ENCODE measurements at places on chromosomes 7 and 10.

DNA sequence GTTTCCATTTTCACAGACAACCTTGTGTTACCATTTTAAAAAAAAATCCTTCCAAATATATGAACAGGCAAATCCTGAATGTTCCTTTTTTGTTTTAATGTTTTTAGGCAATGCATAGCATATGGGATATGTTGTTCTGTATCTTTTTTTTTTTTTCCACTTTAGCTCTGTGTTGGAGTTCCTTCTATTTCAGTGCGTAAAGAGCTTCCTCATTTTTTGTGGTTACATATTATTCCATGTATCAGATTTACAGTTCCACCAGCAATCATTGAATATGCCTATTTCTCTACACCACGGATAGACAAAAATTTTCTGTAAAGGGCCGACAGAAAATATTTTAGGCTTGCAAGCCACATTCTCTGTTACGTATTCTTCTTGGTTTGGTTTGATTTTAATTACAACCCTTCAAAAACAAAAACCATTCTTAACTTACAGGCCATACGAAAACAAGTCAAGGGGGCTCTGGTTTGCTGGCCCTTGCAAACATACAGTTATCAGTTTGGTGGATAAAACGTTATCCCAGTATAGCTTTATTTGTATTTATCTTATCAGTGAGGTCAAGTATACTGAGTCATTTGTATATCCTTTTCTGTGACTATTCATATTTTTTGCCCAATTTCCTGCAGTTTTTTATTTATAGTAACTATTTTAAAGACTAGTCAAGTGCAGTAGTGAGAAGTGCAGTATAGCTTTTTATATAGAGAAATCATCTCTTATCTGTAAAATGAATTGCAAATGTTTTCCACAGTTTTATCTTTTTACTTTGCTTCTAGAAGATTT lies 55.7 kb downstream of the RALA start:
- peaks cover 2% of the 10 kb centered on the region for H3K4me1 ChIP-seq
- H3K4me3 ChIP-seq, result no peak overlapping the region
- no peaks in the 10 kb centered on the region for H3K27me3 ChIP-seq
- H3K36me3 ChIP-seq, result no peaks in the 10 kb centered on the region

GRCh38 chr10:86446987-86447386 lies 74.6 kb downstream of the WAPL start:
- H3K36me3 ChIP-seq, result peaks cover 70% of the 10 kb centered on the region
- H3K27me3 ChIP-seq, result no peaks in the 10 kb centered on the region
- H3K4me3 ChIP-seq, result no peak overlapping the region
- no peak overlapping the region for H3K27ac ChIP-seq
- H3K4me1 ChIP-seq, result no peaks in the 10 kb centered on the region

- H3K4me3 ChIP-seq, result peak within 1 kb of the TSS; percentile 88
- H3K27me3 ChIP-seq, result no peaks in the 10 kb centered on the region
- H3K4me1 ChIP-seq, result peaks cover 43% of the 10 kb centered on the region
- H3K27ac ChIP-seq, result peak within 1 kb of the TSS; percentile 95
These were observed at the start of gene LDB1 for GRCh38 chr10:102120142-102120990. LDB1 (minus strand) TSS chr10:102120368; CDS start chr10:102120110, 258 bp downstream.

DNA sequence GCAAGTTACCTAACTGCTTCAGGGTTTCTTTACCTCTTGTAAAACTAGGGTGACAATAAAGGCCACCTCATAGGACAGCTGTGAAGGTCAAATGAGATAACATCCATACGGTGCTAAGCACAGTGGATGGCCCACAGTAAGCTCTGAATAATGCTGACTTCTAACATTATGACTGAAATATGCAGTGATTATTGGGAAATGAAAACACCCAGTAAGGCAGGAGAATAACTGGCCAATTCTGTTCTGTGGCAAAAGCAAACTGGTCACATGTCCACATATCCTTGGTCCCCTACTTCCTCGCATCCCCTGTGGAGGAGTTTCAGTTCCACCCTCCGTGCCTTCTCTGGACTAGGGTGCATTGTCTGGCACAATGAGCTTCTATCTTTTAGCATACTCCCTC lies 1.4 kb downstream of the CUBN start:
- no peaks in the 10 kb centered on the region for H3K27me3 ChIP-seq
- no peak overlapping the region for H3K4me3 ChIP-seq
- no peaks in the 10 kb centered on the region for H3K36me3 ChIP-seq
- H3K27ac ChIP-seq, result no peak overlapping the region
- H3K4me1 ChIP-seq, result no peaks in the 10 kb centered on the region

GRCh38 chr7:107047902-107048782 lies 3.6 kb downstream of the PRKAR2B start:
- H3K4me3 ChIP-seq, result no peak overlapping the region
- H3K27ac ChIP-seq, result no peak overlapping the region
- no peaks in the 10 kb centered on the region for H3K36me3 ChIP-seq
- DNase-seq, result no peak
- H3K4me1 ChIP-seq, result peaks cover 9% of the 10 kb centered on the region
- no peaks in the 10 kb centered on the region for H3K27me3 ChIP-seq

DNA sequence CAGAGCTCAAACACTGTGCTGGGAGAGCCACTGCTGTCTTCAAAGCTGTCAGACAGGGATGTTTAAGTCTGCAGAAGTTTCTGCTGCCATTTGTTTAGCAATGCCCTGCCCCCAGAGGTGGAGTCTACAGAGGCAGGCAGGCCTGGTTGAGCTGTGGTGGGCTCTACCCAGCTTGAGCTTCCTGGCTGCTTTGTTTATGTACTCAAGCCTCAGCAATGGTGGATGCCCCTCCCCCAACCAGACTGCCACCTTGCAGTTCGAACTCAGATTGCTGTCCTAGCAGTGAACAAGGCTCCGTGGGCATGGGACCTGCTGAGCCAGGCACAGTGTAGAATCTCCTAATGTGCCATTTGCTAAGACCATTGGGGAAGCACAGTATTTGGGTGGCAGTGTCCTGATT lies 4.6 kb upstream of the CYP2C19 start:
- H3K27ac ChIP-seq, result no peak overlapping the region
- DNase-seq, result no peak
- H3K4me3 ChIP-seq, result no peak overlapping the region

- peak overlapping the region; percentile 30 for H3K27ac ChIP-seq
- no peaks in the 10 kb centered on the region for H3K27me3 ChIP-seq
- H3K36me3 ChIP-seq, result peaks cover 33% of the 10 kb centered on the region
- no peak overlapping the region for H3K4me3 ChIP-seq
- DNase-seq, result no peak
- H3K4me1 ChIP-seq, result peaks cover 55% of the 10 kb centered on the region
These were observed 60.4 kb downstream of the FAM53B start for GRCh38 chr10:124683814-124684213.

- no peak for DNase-seq
- no peak overlapping the region for H3K27ac ChIP-seq
- H3K27me3 ChIP-seq, result no peaks in the 10 kb centered on the region
These were observed 163.8 kb downstream of the SVIL start for GRCh38 chr10:29470843-29471543.

DNA sequence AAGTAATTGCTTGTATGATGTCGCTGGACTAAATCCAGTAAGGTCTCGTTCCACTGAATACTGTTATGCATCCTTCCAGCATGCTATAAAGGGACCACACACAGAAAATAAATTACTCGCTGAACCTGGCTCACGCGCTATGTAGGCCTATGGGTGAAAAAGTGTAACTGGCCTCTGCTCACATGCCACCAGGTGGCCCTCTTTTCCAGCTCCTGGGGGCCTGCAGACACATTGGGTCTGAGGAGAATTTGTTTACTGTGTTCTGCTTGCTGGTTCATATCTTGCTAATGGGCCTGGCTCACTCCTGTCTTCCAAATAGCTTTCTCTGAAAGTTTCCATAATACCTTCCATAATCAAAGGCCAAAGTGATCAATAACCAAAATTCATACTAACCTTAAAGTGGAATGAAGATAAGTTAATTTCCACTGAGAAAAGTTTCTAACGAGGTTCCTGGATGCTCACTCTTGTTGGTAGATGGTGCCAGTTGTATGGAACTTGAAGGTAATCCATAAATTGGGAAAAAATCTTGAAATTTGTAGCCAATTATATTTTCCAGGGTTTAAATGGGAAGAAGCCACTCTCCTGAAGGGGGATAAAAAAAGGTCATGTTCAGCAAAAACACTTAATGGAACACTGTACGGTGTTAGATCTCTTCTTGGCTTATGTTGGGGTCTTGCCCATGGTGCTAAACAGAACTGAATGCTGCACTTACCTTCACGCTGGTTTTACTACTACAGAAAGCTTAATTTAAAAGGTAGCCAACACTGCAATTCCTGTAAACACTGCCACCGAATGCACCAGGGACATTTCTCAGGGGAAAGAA lies 27.0 kb upstream of the ZPBP start:
- H3K4me3 ChIP-seq, result no peak overlapping the region
- no peaks in the 10 kb centered on the region for H3K36me3 ChIP-seq

DNA sequence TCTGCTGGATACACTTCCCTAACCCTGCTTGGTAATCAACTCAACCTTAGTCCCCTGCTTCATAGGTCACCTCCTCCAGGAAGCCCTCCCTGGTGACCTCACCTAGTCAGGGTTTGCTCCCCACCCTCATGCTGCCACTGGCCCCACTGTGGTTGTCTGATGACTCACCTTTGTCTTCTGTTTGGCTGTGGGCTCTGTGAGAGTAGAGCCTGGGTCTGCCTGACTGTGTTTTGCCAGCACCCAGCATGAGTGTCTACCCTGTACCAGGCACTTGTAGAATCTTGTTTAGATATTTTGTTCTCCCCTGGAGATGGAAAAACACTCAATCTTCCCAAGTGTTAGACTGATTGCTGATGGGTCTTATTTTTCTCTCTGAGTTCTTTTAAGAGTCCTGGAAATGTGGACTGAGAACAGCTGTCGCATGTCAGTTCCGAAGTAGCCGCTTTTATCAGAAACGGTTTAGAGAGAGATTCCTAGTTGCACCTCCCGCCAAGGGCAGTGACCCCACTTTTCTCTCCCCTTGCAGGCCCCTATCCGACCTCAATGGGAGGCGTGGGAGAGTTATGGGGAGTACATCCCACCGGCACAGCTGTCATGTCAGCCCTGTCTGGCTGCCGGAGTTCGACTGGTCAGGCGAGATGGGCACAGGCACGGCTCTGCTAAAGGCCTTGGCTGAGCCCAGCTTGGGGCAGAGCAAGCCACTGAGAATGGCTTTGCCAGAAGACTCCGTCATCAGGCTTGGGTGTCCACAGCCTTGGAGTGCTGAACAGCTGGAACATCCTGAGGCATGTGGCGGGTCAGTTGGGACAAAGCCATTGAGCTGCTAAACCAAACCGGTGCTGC lies 134.3 kb downstream of the GRK5 start:
- no peaks in the 10 kb centered on the region for H3K36me3 ChIP-seq
- H3K4me3 ChIP-seq, result no peak overlapping the region
- DNase-seq, result no peak
- H3K27ac ChIP-seq, result no peak overlapping the region
- H3K4me1 ChIP-seq, result no peaks in the 10 kb centered on the region
- H3K27me3 ChIP-seq, result no peaks in the 10 kb centered on the region

DNA sequence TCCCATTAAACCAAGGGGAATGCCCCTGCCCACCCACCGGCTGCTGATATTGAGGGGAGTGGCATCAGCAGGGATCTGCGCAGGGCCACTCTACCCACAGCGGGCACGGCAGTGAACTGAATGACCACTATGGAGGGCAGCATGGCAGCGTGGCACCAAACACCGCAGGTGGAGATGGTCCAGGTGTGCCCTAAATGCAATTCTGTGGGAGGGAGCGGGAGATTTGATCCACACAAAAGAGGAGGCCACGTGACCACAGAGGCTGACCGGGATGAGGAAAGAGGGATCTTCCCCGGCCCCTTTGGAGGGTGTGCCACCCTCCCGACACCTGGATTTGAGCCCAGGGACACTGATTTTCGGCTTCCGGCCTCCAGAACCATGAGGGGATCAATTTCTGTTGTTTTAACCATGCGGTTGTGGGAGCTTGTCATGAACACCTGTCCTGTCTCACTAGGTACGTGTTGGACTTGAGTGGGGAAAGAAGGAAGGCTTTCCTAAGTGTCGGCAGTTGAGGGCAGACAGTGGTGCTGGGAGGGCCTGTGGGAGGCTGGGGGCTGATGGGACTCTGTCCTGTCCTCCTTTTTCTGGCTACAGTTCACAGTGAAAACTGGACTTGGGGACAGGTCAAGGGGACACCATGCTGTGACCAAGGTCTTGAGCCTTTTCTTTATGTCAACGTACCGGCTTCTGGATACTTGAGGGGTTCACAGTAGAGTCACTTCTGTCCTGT lies 66.1 kb downstream of the CFAP46 start:
- H3K27ac ChIP-seq, result no peak overlapping the region
- no peaks in the 10 kb centered on the region for H3K4me1 ChIP-seq
- no peaks in the 10 kb centered on the region for H3K27me3 ChIP-seq
- no peak overlapping the region for H3K4me3 ChIP-seq

- no peak overlapping the region for H3K27ac ChIP-seq
- no peak for DNase-seq
- no peaks in the 10 kb centered on the region for H3K4me1 ChIP-seq
- H3K4me3 ChIP-seq, result no peak overlapping the region
These were observed 29.3 kb upstream of the OSBPL3 start for GRCh38 chr7:25009257-25009656.

DNA sequence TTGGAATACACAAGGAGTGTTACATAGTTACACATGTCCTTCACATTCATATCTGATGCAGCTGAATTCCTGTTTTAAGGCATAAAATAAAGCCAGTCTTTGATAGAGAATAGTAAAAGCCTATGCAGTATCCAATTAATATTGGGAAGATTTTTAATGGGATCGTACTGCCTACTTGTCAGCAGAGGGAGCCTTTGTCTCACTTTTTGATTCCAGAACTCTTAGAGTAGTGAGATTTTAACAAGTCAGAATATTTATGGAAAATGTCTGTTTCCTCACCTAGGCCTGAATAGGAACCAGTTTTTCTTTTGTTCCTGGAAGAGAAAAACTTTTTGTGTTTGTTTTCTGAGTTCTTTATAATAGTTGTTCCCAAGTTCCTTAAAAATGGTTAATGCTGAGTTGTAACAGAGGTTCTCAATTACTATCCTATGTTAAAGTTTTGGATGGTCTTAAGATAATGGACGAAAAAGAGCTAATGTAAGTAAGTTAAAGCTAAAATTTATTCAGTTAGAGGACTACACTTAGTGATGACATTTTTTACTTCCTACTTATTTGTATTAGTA lies 114.0 kb downstream of the BBS9 start:
- no peak overlapping the region for H3K4me3 ChIP-seq
- no peak overlapping the region for H3K27ac ChIP-seq

- no peak for DNase-seq
- H3K27ac ChIP-seq, result no peak overlapping the region
- no peaks in the 10 kb centered on the region for H3K36me3 ChIP-seq
- H3K4me1 ChIP-seq, result no peaks in the 10 kb centered on the region
- no peak overlapping the region for H3K4me3 ChIP-seq
These were observed 69.1 kb upstream of the WAC start for GRCh38 chr10:28463676-28464395.

DNA sequence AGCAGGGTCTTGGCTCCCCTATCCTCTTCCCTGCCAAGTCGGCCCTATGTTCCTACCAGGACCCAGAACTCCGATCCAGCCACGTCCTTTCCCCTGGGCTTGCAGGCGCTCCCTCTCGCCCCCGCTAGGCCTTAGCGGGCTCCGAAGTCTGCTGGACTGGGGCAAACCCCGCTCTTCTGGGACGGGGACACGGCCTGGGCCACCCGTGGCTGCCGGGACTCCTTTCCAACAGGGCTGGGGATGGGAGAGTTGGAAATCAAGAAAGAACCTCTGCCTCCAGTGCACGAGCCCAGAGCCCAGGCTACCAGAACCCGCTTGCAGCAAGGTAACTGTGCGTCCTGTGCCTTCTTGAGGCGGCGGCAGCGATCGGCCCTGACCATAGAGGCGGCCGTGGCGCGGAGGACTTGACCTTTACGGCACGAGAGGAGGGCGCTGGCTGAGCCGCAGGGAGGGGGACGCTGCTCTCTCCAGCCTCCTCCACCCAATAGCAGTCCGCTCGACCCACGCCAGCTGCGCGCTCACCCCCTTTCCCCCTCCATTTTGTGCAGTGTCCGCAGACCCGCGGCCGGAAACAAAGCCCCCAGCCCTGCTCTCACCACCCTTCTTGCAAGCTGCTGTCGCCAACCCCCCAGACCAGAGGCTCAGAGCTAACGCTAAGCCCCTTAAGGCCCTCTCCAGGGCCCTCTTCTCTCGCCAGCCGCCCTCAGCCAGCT lies 7.0 kb upstream of the HOXA11 start:
- H3K27me3 ChIP-seq, result peaks cover 84% of the 10 kb centered on the region
- DNase-seq, result no peak
- peaks cover 41% of the 10 kb centered on the region for H3K4me1 ChIP-seq
